ENCODE measurements at places on chromosomes 6 and 20.

GRCh38 chr6:70666706-70667105, 977 bp upstream of the SMAP1 start:
- no peak for DNase-seq

DNA sequence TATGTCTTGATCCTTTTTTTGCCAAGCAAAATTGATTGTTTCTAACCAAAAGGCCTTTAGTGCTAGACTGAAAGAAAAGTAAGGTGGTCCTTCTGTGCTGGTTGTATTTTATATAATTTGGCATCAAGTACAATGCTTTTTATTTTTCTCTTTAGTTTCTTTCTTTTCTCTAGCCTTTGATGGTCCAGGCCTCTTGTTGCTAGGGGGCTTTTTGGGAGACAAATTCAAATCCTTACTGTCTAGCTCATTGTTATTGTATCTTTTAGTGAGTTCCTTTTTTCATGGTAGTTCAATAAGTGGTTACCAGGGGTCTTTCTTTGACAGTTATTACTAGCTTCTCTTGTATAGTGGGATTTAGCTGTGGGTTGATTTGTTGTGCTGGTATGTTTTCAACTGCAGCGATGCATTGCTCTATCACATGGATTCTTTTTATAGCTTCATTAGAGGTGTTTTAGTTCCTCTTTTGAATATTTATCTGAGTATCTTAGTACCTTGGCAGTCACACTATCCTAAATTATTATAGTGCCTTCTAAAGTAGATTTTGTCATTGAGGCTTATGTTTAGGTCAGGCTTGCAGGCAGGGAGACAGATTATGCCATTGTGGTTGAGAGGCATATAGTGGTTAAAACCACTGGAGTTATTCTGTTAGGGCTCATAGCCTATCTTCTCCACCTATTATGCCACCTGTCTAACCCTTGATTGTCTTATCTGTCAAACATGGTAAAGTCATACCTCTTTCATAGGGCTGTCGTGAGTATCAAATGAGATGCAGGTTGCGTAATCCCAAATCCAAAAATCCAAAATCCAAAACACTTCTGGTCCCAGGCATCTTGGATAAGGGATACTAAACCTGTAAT, 49.5 kb downstream of the KCNS1 start:
- DNase-seq: no peak

DNA sequence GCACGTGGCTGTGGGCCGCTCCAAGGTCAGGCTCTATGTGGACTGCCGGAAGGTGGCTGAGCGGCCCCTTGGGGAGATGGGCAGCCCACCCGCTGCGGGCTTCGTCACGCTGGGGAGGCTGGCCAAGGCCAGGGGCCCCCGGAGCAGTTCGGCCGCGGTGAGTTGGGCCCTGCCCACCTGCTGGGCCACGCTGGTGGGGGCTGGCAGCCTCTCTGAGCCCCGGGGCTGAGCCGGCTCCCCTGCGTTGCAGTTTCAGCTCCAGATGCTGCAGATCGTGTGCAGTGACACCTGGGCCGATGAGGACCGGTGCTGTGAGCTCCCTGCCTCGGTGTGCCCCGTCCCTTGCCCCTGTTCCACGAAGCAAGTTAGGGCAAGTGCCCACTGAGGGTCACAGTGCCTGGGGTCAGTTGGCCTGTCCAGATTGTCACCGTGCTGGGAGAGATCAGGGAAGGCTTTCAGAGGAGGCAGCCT, 27.1 kb downstream of the COL20A1 start:
- no peak for DNase-seq

DNA sequence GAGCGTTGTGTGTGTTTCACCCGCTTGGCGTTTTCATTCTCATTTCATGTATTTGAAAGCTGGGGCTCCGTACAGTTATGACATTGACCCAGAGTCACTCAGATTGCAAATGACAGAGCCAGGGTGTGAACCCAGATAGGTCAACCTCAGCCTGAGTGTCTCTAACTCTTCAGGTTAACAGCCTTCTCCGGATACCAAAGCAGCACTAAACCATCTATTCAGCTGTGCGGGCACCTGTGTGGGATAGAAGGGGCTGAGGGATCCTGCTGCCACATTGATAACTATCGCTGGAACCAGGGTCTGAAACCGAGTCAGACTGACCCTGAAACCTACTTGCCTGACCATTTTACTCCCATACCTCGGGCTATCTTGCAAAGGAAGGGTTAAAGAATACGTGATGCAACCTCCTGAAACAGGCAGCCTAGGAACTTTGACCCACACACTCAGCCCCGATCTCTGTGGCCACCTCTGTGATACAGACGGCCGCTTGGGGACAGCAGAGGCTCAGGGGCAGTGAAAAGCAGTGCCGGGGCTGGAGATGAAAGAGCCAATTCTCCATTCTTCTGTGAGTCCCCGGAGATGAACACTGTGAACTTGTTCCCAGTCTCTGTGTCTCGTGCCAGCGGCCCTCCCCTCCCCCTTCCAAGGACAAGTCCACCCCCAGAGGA, 233.5 kb upstream of the QKI start:
- DNase-seq: peak; percentile 18

DNA sequence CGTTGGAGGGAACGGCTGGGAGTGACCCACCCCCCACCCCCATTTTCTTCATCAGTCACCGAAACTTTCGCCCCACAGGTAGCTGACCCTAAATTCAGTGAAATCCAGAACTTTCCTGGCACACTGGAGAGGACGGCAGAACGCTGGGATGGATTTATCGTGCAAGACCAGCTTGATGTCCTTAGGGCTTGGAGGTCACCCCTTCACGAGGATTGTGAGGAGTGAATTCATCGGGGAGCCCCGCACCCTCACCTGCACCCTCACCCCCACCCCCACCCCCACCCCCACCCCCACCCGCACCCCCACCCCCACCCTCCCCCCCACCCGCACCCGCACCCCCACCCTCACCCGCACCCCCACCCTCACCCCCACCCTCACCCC, 13.3 kb upstream of the TCFL5 start:
- DNase-seq: no peak

GRCh38 chr20:59774921-59775686, 158.3 kb downstream of the SYCP2 start:
- DNase-seq: no peak

GRCh38 chr6:157999168-158000051, 17.7 kb downstream of the SYNJ2 start:
- DNase-seq: no peak

DNA sequence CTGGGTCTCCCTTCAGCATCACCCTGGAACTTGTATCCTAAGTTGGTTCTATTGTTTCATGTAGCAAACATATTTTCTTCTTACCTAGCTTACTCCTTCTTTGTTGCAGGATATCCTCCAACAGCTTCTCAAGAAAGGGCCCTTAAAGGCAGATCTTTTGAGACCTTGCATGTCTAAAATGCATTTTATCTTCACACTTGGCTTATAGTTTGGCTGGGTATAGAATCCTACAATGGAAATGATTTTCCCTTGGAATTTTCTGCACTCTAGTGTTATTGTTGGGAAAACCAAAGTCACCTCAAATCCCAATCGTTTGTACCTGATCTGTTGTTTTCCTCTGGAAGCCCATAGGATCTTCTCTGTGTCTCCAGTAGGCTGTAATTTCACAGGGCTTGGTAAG, 12.1 kb upstream of the TGM6 start:
- DNase-seq: no peak

DNA sequence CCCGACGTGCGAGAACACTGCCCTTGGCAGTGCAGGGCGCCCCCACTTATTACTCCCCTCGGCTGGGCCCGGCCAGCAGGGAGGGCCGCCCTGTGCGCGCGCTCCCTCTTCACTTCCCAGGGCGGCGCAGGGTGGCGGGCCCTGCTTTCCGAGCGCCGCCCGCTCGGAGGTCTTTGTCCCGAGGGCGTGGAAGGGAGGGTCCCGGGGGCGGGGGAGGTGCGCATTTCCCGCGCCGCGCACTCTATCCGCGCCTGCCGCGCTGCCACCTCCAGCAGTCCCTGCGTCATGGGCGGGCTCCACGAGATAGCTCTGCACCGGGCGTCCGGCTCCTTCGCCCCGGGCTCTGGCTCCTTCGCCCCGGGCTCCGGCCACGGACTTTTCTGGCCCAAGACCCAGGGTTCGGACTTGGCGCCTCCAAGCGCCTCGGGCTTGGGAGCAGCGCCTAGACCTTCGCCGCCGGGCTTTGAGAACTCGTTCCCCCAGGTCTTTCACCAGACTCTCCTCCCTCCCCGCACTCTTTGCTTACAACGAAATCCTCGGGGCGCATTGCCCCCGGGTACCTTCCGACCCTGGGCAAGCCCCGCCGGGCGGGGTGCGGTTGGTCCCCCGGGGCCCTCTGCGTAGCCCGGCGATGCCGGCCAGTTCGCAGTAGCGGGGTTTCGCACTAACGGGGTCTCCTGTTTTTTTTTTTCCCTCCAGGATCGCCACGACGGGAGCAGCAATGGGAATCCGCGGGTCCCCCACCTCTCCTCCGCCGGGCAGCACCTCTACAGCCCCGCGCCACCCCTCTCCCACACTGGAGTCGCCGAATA, 1.6 kb downstream of the TFAP2C start:
- DNase-seq: no peak

- DNase-seq: no peak
Observed at GRCh38 chr6:119158057-119158848, 79.8 kb upstream of the FAM184A start.

DNA sequence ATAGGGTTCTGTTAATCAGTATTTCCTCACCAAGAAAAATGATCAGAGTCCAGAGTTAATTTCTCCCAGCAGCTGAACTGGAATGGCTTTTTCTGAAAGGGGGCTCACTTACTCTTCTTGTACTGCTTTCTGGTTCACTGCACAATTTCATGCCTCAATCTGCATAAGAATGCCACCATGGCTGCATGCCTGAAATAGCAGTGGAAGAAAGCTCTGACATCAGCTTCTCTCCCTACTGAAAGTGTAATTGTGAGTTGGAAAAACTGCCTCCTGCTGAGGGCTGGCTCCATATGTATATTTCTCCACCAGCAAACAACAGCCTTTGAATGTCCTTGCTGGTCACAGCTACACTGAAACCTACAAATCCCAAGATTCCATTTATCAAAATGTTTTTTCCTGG, 1027.2 kb upstream of the GJE1 start:
- no peak for DNase-seq

- DNase-seq: no peak
Observed at GRCh38 chr20:36102809-36103596, 51.5 kb upstream of the EPB41L1 start.

- no peak for DNase-seq
Observed at GRCh38 chr6:92024110-92024509, 1395.2 kb downstream of the EPHA7 start.

GRCh38 chr6:77180326-77180725, 283.0 kb downstream of the HTR1B start:
- no peak for DNase-seq

DNA sequence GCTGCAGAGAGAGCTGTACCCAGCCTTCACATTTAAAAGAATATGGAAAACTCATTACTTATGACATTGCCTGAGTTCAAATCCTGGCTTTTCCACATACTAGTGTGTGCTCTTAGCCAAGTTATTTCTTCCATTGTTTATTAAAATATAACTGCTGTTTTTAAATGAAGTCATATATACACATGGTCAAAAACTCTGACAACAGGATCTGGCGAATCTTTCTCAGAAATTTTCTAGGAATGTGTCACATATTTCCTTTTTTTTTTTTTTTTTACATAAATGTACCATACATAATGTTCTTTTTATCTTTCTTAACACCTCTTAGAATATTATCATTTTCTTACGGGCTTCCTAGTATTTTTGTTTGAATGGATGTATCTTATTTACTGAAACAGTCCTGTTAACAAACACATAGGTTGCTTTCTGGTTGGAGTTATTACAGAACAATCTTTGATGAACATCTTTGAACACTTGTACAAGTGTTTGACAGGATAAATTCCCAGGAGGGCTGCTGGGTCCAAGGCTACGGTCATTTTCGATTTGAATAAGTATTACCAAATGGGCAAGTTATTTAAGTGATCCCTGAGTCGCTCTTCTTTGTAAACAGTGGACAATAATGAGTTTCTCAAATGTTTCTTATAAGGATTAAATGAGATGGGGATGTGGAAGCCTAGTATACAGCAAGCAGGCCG, 1.6 kb upstream of the SNX9 start:
- DNase-seq: no peak

- no peak for DNase-seq
Observed at GRCh38 chr6:85452441-85452881, 2.6 kb downstream of the NT5E start.

DNA sequence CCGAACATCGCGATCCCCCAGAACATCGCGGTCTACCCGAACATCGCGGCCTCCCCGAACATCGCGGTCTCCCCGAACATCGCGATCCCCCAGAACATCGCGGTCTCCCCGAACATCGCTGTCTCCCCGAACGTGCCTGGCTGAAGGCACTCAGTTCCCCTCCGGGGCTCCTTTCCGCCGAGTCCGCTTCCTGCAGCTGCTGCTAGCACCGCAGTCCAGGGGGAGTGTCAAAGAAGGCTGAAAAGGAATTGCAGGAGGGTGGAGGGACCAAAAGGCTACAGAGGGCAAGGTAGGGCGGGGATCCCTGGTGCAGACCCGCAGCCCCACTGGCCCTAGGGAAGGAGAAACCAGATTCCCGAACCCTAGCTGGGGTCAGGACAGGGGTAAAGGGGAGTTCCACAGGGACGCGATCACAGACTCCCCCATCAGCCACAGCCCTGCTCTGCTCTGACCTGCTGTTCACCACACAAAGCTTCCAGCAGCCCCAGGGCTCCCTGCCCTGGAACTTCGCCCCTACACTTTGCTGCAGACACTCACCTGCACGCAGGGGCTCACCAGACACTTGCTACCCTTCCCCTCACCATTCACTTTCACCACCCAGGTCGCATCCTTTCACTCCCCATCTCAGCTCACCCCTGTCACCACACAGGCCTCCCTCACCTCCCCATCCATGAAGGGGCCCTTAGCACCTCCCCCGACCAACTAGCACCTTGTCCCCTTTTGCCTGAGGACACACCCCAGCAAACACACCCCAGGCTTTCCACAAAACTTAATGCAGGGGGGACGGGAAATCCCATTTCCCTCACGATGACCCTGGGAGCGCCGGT, 1.7 kb downstream of the ULBP1 start:
- no peak for DNase-seq

GRCh38 chr6:137121401-137121997, 51.9 kb downstream of the IL22RA2 start:
- no peak for DNase-seq

DNA sequence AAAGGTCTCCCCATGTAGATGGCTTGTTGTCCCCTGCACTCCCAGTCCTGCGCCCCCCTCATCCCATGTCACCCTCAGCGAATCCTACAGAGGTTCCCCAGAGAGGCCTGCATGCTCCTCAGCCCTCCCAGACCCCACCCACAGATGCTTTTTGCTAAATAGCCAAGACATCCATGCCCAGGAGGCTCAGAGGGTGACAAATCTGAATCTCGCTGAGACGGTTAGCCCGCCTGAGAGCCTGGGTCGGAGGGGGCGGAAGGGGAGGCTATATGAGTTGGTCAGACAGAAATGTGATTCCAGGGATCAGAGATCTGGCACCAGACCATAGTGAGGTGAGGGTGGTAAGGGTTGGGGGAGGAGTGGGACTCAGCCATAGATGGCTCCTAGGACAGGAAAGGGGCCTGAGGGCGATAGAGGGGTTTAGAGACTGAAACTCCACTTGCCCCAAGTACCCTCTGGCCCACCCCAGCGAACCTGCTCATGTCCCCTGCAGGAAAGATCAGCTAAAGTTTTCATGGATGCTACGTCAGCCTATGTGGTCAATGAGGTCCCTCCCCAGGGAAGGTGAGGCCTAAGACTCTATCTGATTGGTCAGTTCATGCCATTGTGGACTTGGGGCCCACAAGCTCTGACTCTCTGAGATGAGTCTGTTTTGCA, 33.2 kb downstream of the TFEB start:
- no peak for DNase-seq

Data from GOT3 (cell line).